ENCODE measurements at places on chromosomes 4 and X.

DNA sequence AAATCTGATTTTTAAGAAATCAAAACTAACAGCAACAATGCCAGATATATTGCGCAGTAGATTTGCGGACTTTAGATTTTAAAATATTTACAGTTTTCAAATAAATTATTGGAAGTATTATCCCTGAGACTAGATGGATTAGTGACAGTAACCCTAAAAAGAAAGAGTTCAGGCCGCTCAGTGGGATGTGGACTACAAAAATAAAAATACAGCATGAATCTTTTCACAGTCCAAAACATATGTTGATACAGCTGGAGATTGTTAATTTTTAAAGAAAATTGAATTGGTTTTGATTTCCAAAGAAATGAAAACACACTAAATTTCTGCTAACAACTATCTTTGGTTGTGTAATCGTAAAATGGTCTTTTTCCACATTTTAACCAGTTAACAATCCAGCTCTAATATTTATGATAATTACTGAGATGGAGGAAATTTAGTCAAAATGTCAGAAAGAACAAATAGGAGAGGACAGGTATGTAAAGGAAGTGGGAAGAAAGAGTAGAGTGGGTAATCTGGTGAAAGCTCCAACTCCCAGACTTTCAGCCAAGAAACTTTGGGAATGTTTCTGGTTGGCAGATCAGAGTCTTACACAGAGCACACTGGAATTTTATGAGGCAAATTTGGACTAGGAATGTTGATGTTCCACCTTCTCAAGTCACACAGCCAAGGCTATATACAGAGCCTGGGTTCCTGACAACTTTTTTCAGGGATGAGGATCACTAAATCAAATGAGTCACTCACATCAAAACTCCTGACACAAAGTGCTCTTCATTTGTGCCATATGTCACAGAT lies 15.1 kb downstream of the C4orf36 start:
- DNase-seq = no peak

DNA sequence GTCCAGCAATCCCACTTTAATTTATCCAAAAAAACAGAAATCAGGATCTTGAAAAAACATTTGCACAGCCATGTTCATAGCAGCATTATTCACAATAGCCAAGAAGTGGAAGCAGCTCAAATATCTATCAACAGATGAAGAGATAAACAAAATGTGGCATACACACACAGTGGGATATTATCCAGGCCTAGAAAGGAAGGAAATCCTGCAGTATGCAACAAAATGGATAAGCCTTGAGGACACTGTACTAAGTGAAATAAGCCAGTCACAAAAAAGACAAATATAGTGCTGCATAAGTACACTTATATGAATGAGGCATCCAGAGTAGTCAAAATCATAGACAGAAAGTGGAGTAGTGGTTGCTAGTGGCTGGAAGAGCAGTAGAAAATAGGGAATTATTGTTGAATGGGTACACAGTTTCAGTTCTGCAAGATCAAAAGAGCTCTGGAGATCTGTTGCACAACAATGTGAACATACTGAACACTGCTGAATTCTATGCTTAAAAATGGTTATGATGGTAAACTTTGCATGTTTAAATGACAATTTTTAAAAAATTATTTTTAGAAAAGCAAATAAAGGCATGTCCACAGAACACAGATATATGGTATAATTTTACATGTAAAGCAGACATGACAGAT lies 25.6 kb downstream of the CHM start:
- no peak for DNase-seq

DNA sequence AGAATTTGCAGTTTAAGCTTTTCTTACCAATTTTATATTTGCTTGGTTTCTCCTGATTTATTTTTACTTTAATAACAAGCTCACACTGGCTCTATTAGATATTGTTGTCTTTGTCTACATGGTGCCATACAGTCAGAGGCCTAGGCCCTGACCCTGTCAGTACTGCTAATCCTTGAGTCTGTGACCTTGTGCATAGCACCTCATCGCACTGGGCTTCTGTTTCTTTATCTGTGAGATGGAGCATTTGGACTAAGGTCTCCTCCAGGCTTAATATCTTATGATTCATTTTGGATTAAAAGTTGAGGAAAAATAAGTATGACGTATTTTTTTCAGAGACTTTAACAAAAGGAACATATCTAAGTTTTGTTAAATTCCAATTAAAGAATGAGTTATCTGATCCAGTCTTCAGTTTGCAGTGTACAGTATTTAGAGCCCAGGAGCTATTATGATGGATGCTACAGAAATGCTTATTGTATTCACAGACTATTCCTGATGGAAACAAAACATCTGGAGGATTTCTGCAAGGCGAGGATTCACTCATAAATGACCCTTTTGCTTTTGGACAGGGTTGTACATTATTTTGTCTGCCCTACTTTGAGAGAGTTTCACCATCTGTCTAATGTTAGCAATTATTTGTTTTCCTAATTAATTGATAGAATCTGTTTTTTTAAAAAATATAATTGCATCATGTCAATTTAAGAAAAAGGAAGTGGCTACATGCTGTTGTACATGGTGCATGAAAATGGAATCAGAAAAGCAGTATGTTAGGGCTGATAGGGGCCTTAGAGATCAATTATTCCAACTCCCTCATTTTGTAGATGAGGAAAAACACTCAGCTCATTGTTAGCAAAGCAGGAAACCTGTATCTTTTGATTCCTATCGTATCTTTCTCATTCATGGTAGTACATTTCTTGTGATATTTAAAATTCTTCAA lies 203.6 kb downstream of the BANK1 start:
- no peak for DNase-seq

- DNase-seq = no peak
Measured at GRCh38 chr4:158314756-158315487, 104.6 kb downstream of the TMEM144 start.

- no peak for DNase-seq
Measured at GRCh38 chrX:703866-704265, 73.3 kb downstream of the SHOX start.

DNA sequence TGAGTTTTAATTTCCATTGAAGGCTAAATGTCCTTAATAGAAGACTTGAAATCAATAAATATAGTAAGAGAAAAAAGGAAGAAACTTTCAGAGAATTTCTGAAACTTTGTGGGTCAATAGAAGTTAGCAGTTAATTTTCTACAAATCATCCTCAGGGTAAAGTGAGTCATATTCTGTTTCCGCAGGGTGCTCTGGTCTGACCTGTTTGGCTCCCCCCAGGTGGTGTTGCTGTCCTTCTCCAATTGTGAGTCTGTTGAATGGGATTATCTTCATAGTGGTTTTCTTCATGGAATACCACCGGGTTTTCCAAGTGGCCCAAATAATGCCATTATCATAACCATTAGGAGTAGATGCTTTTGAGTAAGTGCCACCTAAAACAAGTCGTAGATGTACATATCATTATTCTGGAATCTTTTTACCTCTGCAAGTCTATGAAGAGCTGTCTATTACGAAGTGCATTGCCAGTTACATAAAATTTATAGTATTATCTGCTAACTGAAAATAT lies 7.7 kb downstream of the FGG start:
- no peak for DNase-seq

GRCh38 chr4:21949073-21949457 lies 493 bp upstream of the KCNIP4 start:
- DNase-seq = no peak

DNA sequence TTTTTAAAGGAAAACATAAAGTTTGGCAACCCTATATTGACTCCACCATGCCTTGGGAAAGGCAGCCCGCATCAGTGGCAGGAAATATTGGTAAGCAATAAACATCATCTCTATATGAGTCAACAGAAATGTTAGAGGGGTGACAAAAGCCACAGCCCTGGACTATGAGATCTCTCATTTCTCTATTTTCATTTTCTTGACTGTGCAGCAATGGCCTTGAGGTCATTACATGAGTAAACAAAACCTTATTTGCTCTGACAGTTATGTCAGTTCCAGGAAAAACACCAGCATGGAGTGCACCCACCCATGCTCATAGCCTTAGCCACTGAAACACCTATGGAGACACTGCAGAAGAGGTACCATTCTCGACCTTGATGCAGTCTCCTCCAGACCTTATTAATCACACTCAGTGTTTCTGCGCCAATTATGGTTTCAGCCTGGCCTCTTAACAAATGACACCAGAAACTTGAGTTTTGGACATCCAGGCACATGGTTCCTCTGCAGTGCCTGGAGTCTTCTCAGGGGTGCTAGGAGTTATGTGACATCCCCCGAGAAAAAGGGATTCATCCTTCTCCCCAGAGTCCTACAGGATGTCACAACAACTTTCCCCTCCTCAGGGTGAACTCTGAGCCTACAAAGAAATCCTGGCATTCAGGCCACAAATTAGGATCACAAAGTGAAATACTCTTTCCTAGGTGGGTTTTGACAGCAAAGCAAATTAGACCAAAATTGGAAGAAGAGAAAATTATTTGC lies 16.0 kb upstream of the HPGD start:
- no peak for DNase-seq

- no peak for DNase-seq
Measured at GRCh38 chrX:150536455-150537116, 31.8 kb upstream of the MTM1 start.

GRCh38 chr4:14083150-14083549 lies 455.6 kb upstream of the BOD1L1 start:
- no peak for DNase-seq

DNA sequence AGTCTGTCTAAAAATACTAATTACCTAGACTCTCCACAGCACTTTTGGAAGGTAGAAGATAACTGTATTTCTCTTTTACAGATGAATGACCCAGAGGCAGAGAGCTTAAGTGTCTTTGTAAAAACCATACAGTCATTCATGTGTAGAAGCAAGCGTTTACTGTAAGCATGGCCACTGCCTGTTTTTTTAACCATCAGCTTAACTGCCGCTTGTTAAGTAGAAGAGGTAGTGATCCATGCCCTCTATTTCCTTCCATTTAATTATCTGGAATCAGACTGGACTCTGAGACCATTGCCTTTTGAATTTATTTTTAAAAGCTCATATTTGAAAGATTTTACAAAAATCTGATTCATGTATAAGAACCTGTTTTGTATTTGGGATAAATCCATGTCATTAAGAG lies 111.2 kb upstream of the TECRL start:
- DNase-seq = no peak

- DNase-seq = no peak
Measured at GRCh38 chr4:19880206-19880605, 371.5 kb upstream of the SLIT2 start.

DNA sequence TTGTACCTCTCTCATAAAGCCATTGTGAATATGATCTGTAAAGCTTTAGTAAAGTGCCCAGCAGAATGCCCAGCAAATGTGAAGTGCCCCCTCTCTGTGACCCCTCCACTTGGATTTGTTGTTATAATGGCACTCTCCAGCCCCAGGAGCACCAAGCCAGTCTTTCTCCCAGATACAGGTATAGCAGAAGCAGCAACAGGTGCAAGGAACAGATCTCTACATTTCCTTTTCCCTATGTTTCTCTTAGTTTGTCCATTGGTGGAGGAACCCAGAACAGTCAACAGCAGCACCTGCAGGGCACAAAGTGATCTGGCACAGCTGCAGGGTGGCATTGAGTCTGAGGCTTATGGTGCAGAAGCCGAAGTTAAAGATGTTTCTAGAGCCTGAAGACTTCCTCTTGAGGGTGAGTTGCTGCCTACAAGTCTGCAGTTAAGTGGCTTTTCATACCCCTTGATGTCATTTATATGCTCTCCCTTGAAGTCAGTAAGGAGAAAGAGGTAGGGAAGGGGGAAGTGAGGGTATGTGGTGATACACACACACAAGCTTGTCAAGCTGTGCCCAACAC lies 16.1 kb upstream of the CXCL3 start:
- no peak for DNase-seq

- no peak for DNase-seq
Measured at GRCh38 chr4:1839282-1839681, 16.7 kb downstream of the LETM1 start.

- no peak for DNase-seq
Measured at GRCh38 chr4:148071009-148071408, 339.1 kb downstream of the ARHGAP10 start.

- DNase-seq = no peak
Measured at GRCh38 chr4:158873795-158874401, 105.1 kb downstream of the FNIP2 start.

DNA sequence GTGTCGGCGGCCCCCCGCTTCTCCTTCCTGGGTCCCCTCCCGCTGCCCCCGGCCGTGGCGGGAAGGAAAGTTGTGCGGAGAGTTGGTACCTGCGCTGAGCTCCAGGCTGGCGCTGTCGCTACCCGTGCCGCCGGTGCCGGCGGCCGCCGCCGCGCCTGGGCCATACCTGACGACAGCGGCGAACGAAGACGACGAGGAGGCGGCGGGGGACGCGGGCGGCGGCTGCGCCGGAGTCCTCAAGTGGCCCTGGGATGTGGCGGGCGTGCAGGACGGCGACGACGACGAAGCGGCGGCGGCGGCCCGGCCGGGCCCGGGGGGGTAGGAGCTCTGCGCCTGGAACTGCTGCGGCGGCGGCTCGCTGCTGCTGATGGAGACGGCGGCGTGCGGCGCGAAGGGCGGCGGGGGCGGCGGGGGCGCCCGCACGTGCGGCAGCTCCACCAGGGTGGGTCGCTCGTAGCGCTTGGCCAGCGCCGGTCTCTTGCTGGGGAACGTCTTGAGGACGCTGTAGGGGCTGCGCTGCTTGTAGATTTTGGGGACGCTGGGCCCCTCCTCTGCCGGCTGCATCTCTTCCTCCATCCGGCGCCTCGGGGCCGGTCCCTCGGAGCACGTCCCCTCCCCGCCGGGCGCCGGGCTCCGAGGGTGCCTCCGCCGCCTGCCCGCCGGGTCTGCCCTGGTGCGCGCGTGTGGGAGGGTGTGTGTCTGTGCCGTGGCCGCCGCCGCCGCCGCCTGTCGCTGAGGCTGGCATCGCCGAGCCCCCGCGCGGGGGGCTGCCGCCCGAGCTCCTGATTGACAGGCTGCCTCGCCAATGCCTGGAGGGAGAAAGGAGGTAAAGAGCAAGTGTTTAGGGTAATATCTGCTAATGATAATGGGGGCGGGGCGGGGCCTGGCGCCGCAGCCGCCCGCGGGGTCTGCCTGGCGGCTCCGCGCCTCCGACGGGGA lies 618 bp downstream of the BEND4 start:
- no peak for DNase-seq

Measured in hematopoietic multipotent progenitor cell treated with erythropoietin and hydrocortisone succinate and interleukin-3 and kit ligand, for 15 days (in vitro differentiated cells).